ENCODE measurements at places on chromosomes 13 and 19.

DNA sequence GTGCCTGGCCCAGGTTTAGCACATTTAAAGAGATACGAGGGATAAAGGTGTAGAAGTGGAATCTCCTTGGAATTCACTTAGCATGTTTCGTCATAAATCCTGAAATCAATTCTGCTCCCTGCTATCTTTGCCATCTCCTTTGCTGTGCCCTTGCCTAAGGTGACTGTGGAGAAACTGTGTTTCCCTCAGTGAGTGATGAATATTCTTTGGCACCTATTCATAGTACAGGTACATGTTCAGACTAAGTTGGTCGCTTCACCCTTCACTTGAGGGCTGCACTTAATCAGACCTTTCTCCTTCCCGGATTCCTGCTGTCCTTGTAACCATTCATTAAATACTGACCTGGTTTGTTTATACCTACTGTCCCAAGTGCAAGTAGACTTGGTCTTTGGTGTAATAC, 17.8 kb downstream of the PCCA start:
- DNase-seq, result no peak

DNA sequence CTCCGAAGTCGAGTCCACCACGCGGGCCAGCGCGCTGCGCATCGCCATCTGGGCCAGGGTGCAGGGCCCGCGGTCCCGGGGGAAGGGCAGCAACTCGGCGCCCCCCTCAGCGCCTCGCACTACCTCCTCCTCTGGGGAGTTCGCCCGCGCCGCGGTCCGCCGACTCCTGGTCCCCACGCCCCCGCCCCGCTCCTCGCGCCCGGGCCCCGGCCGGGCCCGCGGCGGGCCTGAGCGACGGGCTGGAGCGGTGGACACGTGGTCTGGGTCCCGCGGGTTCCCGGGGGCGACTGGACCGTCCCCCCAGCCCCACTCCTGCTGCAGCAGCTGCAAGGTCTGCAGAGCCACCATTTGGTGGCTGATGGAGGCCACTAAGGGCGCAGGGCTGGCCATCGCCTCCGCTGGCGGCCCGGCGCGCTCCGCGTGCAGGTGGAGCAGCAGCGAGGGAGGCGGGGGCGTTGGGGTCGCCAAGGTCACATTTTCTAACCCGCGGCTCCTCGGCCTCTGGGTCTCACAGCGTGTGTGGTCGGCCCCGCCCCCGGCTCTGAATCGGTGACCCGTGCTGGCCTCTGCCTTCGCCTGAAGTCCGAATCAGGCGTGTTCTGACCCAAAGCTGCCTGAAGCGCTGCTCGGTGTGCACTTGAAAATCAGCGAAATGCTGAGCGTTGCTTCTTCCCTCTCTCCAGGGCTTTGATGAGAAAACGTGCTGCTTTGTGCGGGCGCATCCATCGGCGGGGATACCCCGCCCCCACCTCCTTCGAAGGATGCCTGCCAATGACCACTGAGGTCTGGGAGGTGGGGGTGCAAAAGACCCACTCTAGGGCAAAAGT, at the start of gene DLEU7:
Gene DLEU7 (minus strand): TSS at position 436 of the 827 bp plus-strand sequence. CDS start 46 bp downstream, at position 390.
- DNase-seq, result no peak

- no peak for DNase-seq
Measured at GRCh38 chr19:19487077-19487949, 28.0 kb downstream of the TSSK6 start.

DNA sequence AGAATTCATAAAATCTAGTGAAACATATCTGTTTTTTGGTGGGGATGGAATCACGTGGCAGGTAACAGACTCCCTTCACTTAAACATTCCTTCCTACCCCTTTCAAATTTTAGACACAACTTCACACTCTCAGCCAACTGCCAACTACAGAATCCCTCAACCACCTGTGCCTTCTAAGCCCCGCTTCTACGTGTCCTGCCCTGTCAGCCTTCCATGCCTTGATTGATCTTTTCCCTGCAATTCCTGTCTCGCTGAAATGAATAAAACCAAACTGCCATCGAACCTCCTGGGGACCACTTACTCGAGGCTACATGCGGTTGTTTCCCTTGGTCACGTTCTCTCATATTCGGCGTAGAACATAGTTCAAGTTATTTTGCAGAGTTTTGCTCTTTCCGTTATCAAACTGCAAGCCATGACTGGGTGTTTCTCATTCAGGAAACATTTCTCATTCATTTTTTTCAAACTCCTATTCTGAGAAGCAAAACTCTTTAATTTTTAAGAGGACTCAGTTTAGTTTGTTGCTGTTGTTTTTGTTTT, 1.1 kb downstream of the ZNF625 start:
- DNase-seq, result no peak

- DNase-seq, result no peak
Measured at GRCh38 chr19:15635016-15635805, 5.5 kb upstream of the CYP4F3 start.

GRCh38 chr13:86974251-86974994, 696.7 kb upstream of the SLITRK5 start:
- no peak for DNase-seq

GRCh38 chr19:53165691-53166091, 6.8 kb upstream of the ZNF347 start:
- no peak for DNase-seq

GRCh38 chr13:45393941-45394570, 24.1 kb downstream of the SLC25A30 start:
- DNase-seq, result peak; percentile 25

- DNase-seq, result peak; percentile 25
Measured at GRCh38 chr19:10000171-10000826, 10.0 kb downstream of the COL5A3 start.

DNA sequence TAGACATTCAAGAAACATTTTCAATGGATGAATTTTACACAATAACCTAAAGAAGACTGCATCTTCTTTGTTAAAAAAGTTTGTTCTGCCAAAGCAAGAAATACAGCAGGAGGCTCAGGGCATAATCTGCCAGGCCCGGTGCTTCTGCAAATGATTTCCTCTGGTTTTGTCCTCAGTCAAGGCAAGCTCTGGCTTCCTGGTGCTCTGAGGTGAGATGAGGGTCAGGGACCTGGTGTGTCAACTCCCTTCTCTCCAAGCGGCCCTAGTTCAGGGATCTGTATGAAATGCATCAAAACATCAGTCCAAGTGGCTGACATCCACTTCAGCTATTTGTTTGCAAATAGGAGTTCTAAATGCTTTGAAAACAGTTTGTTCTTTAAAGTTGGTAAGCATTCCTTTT, 31.6 kb downstream of the LACC1 start:
- no peak for DNase-seq

DNA sequence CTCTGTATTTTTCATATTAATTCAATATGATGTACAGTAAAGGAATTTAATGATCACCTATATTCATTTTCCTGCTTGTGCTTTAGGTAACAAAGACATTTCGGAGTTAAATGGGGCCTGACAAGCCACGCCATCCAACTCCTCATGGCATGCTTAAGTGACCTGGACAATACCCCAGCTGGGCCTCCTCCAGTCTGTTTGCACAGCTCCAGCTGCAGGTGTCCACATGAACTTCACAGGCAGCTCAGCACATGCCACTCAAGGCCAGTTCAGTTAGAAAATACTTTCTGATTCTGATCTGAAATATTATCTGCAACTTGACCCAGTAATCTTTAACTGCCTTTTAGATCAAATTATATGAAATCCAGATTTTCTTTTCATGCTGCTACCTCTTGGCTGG, 89.6 kb upstream of the SLC15A1 start:
- no peak for DNase-seq

- DNase-seq, result no peak
Measured at GRCh38 chr13:113613789-113614379, 29.3 kb downstream of the TFDP1 start.

DNA sequence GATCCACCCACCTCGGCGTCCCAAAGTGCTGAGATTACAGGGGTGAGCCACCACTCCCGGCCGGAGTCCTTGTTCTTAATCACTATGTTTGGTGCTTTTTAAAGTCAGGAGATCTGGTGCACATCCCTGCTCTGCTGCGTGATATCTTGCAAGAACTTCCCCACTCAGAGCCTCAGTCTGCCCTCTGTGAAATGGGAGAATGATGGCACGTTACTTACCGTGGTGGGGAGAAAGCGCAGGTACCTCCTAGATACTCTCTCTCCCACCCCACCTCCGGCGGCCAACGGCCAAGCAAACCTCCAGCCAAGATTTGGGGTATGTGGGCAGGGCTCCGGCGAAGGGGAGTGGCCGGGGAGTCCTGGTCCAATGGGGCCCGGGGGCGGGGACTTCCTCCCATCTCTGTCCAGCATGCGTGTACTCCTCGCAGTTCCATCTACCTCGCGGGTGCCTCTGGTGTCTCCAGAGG, at the start of gene RYR1:
Gene RYR1 (plus strand): TSS at position 424 of the 466 bp plus-strand sequence. CDS start 139 bp downstream, outside the sequence.
- no peak for DNase-seq

GRCh38 chr13:90538063-90538462, 809.4 kb upstream of the MIR17HG start:
- no peak for DNase-seq

DNA sequence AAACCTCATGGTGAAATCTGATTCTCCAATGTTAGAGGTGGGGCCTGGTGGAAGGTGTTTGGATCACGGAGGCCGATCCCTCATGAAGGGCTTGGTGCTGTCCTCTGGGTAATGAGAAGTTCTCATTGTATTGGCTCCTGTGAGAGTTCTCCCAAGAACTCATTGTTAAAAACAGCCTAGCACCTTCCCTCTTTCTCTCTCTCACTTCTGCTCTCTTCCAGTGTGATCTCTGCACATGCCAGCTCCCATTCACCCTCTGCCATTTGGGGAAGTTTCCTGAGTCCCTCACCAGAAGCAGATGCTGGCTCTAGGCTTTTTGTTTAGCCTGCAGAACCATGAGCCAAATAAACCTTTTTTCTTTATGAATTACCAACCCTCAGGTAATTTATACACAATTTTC, 3.1 kb upstream of the SUCLA2 start:
- no peak for DNase-seq

GRCh38 chr13:105778196-105778595, 757.3 kb downstream of the EFNB2 start:
- DNase-seq, result no peak

- DNase-seq, result no peak
Measured at GRCh38 chr13:97977982-97978381, 24.5 kb downstream of the IPO5 start.

DNA sequence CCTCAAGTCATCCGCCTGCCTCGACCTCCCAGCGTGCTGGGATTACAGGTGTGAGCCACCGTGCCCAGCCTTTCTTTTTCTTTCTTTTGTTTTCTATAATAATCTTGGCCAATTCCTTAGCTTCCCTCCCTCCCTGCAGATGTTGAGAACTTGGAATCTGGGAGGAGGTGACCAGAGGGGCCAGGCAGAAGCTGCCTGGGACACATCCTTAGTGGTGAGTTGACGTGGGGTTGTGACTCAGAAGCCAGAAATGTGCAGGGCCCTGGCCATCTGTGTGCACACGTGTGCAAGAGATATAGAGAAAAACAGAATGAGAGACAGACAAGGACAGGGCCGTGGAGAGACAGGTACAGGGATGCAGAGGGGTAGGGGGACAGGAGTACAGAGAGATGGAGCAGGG, 154.3 kb downstream of the SIPA1L3 start:
- peak; percentile 69 for DNase-seq

DNA sequence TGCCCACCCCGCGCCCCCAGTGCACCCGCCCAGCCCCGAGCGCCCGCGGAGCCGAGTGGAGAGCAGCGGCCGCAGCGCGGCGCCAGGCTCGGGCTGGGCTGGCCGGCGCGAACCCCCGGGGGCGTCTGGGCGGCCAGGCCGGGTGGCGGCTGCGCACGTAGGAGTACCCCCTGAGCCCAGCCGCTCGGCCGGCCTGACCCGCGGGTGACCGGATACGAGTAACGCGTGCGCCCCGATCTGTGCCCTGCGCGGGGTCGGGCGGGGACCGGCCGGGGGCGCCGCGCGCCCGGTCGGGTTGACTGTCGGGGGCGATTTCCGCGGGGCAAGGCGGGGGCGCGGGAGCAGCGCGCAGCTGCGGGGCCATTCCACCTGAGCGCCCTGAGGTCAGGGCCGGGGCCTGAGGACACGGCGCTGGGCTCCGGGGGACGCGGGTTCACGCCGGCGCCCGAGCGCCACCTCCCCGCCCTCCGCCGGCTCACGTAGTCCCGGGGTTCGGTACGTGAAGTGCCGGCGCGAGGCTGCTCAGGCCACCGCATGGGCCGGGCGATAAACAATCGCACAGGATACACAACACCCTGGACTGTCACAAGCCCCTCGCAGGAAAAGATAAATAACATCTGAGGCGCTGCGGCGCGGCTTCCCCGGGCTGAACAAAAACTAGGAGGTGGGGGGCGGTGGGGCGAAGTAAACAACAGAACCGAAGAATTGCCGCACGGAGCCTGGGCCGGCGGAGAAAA, 37.6 kb upstream of the FLT1 start:
- DNase-seq, result no peak

- DNase-seq, result no peak
Measured at GRCh38 chr13:36310417-36311108, 12.9 kb upstream of the CCDC169 start.

DNA sequence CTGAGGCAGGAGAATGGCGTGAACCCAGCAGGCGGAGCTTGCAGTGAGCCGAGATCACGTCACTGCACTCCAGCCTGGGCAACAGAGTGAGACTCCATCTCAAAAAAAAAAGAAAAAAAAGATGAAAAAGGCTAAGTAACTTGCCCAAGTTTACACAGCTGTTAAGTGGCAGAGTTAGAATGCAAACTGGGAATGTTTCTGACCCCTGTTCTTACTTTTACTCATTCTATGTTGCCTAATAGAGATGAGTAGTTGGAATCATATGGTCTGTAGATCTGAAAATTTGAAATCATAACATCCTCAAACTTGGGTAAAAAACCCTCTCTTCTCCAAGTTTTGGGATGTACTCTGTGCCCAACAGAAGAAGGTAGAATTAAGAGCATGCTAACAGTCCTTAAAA, 235.8 kb upstream of the RFC3 start:
- DNase-seq, result no peak

DNA sequence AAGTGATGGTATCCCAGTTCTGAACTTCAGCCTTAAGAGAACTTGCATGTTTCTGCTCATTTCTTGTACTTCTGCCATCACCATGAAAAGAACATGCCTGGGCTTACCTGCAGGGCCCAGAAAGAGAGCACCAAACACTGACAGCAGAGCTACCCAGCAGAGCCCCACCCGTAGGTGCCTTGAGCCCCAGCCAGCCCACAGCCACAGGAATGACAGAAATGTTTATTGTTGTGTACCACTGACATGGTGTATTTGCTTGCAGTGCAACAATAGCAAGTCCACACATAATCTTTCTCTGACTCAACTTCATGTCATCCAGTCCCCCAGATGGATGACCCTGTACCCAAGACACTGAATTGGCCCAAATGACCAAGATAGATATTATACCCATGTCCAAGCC, 195.2 kb downstream of the TSHZ3 start:
- peak; percentile 37 for DNase-seq

Measured in HFFc6 (cell line).